ENCODE measurements at places on chromosomes 4 and X.

- no peak for DNase-seq
Measured at GRCh38 chrX:97398030-97398551, 514.4 kb downstream of the RPA4 start.

DNA sequence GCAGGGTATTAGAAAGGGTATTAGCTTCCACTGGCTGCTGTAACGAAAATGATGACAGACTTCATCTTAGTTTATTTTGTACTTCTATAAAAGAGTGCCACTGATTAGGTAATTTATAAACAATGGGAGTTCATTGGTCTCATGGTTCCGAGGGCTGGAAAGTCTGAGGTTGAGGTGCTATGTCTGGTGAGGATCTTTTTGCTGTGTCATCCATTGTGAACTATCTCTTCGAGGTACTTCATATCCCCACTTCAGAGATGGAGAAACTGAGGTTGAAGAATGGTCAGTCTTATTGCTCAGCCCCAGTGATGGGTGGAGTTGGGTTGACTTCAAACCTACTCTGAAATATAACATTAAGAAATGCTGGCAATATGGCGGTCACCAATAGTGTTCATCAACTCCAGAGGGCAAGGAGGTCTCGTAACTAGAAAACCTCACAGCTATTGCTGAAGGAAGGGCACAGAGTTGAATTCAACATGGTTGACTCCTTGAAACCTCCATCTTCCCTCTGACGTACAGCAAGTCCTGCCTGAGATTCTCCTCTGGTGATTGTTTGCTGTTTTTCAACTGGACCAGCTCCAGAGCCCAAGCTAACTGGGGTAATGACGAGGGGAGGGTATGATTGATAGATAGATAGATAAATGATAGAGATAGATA is 53.6 kb upstream of the SHOX start:
- DNase-seq: no peak

DNA sequence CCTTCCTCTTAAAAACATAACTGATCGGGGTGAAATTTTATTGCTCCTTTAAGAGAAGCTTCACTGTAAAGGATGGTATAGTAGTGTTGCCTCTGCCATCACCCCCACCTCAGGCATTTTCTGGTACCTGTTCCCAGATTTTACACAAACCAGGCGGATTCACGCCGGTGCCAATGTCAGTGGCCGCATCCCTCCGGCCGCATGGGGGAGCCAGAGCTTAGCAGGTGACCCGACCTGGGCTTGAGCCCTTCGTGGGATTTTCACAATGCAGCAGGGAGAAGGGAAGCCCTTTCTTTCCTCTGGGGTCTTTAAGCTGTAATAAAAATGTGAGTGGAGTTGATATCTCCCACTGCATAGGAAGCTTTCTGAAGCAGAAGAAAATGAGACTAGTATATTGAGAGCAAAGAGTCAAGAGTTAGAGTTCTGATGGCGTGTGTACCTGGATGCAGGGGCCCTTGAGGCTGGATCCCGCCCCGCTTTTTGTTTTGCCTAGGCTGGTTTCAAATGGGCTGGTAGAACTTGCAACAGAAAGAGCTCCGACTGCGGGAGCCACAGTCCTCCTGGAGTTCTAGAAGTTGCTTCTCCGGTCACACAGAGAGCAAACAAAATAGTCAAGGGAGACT is 59.4 kb downstream of the POLR2B start:
- DNase-seq: peak; percentile 77

DNA sequence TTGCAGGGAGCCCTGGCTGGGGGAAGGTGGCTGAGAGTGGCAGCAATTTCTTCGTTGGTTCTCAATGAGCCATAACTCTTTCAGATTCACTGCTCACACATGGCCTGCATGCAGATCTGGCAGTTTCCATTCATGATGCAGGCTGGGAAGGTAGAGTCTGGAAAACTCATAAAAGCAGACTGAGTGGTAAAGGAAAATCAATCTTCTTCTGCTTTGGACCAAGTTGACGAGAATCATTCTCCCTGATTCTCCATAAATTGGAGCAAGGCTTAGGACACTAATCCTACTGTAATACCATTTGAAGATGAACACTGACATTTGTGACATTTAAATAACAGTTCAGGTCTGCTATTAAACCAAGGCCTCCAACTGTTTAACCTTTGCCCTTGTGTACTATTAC is 35.3 kb upstream of the HAND2 start:
- DNase-seq: no peak
